ENCODE measurements at places on chromosomes 6 and 20.

DNA sequence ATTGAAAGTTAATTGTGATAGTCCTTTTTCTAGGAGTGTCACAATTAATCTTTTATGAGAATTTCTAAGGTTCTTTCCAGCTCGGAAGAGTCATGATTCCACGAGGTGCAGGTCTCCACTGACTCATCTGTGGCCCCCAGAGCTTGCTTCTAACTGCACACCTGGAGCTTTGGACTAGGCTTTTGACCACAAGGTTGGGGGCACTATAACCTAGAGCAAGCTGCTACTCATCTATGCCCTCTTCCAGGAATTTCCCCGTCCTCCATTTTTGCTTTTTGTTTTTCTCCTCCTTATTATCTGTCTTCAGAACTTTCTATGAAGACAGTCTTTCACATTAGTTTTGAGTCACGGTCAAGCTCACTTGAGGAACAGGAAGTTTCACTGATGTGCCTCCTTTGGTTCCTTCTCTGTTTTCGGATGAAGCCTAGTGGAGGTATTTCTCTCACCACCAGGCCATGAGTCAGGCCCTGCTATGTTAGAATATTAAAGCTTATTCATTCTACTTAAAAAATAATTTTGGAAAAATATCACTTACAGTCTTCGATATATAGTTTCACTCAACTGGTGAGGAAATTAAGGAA lies 119.2 kb upstream of the INSM1 start:
- no peak for DNase-seq

- no peak for DNase-seq
These were observed 77.5 kb upstream of the LTV1 start for GRCh38 chr6:143765422-143766184.

GRCh38 chr20:32487381-32487780 lies 97.8 kb downstream of the NOL4L start:
- no peak for DNase-seq

GRCh38 chr20:51484831-51485230 lies 57.7 kb downstream of the NFATC2 start:
- DNase-seq: no peak

GRCh38 chr6:7170117-7170732 lies 62.5 kb downstream of the RREB1 start:
- DNase-seq: no peak

DNA sequence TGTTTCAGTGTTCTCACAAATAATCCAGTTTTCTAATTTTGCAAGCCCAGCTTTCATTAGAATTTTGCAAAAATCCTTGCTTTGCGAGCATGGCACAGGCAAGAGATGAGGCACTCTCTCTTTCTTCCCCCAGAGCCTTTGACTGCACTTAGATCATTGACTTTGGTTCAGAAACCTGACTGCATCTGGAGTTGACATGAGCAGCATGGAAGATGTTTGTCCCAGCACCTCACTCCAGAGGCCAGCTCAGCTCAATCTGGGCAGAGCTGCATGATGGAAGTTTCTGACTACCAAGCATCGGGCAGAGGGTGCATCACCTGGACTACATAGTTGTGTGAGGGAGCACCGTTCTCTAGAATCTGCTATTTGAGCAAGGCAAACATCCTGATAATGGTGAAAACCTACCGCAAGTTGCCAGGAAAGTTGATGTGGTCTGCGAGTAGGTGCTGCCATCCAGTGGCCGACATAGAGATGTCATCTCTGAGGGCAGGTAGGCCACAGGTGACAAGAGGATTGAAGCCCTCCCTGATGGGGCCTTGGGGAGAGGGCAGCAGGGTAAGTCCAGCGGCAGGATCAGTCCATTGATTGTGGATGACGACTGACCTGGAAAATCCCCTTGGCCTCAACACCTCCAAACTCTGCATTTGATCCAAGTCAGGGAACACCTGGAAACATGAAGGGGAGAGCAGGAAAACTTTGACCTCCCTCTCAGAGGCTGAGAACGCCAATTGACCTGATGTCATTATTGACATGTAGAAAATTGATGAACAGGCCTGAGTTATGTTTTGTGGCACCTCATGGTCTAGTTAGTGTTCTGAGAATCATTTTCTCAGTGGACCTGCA lies 3.8 kb upstream of the LPA start:
- no peak for DNase-seq

- no peak for DNase-seq
These were observed 11.2 kb downstream of the ZNF337 start for GRCh38 chr20:25685276-25686080.

DNA sequence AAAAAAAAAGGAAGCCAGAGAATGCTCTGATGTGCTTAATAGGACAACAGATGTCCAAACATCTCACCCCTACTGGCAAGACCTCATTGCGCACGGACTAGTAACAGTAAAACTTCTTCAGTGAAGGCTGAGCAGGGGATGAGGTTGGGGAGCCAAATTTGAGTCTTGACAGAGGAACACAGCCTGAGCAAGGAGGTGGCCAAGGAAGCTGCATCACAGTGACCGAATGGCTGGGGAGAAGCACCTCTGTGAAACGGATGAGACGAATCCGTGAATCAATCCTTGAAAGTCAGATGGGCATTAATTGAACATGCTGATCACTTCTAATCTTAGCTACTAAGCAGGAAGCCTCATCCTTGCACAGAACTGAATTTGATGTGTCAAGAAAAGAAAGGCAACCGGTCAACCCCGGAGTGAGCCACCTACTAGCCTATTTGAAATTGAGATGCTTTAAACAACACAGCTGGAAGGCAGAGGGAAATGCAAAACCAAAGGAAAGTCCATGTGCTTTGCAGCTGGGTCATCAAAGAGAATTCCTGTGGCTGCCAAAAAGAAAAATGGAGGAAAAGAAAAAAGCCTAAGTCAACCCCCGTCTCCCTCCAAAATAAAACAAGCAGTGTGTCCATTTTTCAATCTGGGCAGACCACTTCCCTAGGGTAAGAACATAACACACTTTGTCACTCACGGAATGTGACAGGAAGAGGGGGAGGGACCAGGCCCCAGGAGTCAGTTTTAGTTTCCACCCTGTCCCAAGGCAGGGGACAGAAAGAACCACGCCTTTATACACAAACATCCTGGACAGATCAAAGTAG lies 29.5 kb downstream of the PXDC1 start:
- no peak for DNase-seq

DNA sequence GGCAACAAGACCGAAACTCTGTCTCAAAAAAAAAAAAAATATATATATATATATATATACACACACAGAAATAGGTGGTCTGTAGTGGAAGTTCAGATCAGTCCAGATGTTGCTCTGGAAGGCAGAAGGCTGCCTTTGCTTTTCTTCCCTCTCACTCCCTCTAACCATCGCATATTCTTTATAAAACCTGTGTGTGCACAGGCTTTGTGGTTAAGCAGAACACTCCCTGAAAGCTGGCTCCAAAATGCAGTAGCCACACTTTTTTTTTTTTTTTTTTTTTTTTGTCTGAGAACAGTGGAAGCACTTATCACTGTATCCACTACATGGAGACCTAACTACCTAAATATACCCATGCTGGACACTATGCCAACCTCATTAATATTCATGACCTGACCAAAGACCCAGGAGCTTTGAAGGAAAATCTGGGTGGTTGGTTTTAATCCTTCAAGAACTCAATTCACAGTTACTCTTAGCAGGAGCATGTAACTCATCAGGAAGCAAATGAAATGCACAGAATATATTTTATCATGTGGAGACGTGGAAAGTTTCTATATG lies 20.0 kb upstream of the GFOD1 start:
- no peak for DNase-seq

GRCh38 chr6:15132854-15133670 lies 112.8 kb upstream of the JARID2 start:
- peak; percentile 80 for DNase-seq

GRCh38 chr6:33391922-33392594 lies 435 bp downstream of the KIFC1 start:
- DNase-seq: no peak
